ENCODE measurements at places on chromosomes 7 and 10. TPM values are rescaled to one million over a fixed set of nuclear protein-coding genes. Genes with fewer than 3 reads are reported as not detected.

The HOXA2 gene
- total RNA-seq, result 2.3 TPM

The RGS10 gene
- 27.7 TPM for total RNA-seq

The C10orf105 gene
- total RNA-seq, result not detected

The UCMA gene
- total RNA-seq, result not detected

The NCF1 gene
- total RNA-seq, result not detected

- DNase-seq, result peak; percentile 30
- H3K4me1 ChIP-seq, result no peaks in the 10 kb centered on the region
- H3K4me3 ChIP-seq, result no peak overlapping the region
- H3K36me3 ChIP-seq, result no peaks in the 10 kb centered on the region
Measured at GRCh38 chr7:42876182-42877068, 35.4 kb downstream of the C7orf25 start.

DNA sequence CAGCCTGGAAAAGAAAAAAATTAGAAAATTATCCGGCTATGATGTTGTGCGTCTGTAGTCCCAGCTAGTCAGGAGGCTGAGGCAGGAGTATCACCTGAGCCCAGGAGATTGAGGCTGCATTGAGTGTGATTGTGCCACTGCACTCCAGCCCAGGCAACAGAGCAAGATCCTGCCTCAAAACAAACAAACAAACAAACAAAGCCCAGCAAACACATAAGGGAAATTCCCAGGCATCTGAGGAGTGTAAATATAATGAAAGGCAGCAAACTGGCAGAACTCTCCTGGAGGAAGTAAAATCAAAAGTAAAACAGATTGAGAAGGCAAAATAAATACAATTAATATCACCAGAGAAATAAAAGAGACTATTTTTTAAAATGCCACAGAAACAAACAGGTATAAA lies 84.5 kb upstream of the ITGB1 start:
- H3K4me3 ChIP-seq, result no peak overlapping the region
- H3K27me3 ChIP-seq, result no peaks in the 10 kb centered on the region
- no peaks in the 10 kb centered on the region for H3K36me3 ChIP-seq
- H3K4me1 ChIP-seq, result no peaks in the 10 kb centered on the region
- DNase-seq, result no peak

DNA sequence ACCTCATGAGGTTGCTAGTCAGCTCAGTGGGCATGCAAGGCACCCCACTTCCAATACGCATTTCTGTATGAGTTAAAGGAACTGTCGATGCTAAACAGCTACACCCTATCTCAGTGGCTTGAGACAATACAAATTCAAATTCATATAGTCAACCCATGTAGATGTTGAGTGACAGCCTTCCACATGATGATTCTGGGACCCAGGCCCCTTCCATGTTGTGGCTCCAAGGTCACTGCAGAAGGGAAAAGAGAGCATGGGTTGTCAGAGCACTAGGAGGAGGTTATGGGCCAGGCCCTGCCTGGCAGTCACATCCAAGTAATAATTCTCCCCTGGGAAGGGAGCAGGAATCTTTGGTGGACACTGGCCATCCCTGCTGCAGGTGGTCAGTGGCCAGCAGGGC lies 28.2 kb downstream of the C10orf105 start:
- no peak overlapping the region for H3K27ac ChIP-seq
- H3K4me1 ChIP-seq, result peaks cover 14% of the 10 kb centered on the region
- H3K36me3 ChIP-seq, result no peaks in the 10 kb centered on the region
- no peaks in the 10 kb centered on the region for H3K27me3 ChIP-seq
- no peak for DNase-seq

DNA sequence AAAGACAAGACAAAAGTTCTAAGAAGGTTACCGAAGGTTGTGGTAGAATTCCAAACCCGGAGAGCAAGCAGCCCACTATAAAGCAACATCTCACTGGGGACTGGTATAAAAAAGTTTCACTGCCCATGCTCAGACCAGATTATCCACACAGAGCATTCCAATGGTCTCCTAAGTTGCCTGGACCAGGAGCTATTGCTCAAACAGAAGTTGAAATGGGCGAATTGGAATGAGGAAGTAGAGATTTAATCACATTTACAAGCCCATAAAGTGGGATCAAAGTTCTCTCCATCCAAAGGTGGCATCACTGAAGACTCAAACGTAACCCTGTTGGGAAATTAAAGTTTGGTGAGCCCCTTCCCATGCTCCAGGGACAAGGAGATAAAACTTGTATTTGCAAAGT lies 19.8 kb downstream of the OR2F1 start:
- no peak overlapping the region for H3K27ac ChIP-seq
- peaks cover 12% of the 10 kb centered on the region for H3K4me1 ChIP-seq
- no peak for DNase-seq

DNA sequence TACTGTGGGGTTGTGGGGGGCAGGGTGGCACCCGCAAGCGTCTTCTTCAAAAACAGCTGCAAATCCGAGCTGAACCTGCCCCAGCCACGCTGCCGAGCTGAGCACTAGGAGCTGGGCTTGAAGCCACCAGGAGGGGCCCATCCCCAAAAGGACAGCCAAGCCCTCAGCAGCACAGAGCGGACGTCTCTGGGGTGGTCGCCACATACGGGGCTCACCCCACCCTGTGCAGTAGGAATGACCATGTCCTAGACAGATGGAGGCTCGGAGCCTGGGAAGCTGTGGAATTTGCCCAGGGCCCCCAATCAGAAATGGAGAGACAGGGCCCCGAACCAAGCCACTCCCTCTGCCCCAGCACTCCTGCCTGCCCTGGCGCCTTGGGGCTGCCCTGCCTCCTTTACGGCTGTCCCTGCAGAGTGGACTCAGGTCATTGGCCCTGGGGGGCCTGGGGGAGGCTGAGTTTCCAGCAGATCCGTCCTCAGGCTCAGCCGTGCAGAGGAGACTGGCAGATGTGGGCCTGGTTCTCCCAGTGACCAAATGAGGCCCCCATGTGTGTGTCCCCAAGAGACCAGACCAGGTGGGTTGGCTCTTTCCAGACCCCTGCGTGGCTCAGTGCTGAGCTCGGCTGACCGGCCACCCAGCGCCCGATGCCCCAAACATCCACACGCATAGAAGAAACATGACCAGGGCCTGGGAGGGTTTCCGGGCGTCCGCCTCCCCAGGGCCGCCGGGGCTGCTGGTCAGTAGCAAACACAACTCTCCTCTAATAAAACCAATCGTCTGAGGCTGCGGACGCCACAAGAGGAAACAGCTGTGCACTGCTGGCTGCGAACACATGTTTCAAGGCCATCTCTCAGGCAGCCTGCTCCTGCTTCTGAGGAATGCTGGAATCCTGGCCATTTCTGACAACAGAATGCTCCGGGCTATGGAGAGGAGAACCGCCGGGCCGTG lies 54.9 kb downstream of the PDGFA start:
- no peaks in the 10 kb centered on the region for H3K36me3 ChIP-seq
- no peak overlapping the region for H3K4me3 ChIP-seq
- H3K27me3 ChIP-seq, result no peaks in the 10 kb centered on the region
- no peak overlapping the region for H3K27ac ChIP-seq
- DNase-seq, result peak; percentile 18
- peaks cover 39% of the 10 kb centered on the region for H3K4me1 ChIP-seq

- H3K36me3 ChIP-seq, result no peaks in the 10 kb centered on the region
- no peak for DNase-seq
- H3K4me3 ChIP-seq, result no peak overlapping the region
- H3K27ac ChIP-seq, result peak overlapping the region; percentile 65
- H3K27me3 ChIP-seq, result no peaks in the 10 kb centered on the region
- peaks cover 16% of the 10 kb centered on the region for H3K4me1 ChIP-seq
Measured at GRCh38 chr7:129569326-129569725, 42.2 kb upstream of the NRF1 start.

DNA sequence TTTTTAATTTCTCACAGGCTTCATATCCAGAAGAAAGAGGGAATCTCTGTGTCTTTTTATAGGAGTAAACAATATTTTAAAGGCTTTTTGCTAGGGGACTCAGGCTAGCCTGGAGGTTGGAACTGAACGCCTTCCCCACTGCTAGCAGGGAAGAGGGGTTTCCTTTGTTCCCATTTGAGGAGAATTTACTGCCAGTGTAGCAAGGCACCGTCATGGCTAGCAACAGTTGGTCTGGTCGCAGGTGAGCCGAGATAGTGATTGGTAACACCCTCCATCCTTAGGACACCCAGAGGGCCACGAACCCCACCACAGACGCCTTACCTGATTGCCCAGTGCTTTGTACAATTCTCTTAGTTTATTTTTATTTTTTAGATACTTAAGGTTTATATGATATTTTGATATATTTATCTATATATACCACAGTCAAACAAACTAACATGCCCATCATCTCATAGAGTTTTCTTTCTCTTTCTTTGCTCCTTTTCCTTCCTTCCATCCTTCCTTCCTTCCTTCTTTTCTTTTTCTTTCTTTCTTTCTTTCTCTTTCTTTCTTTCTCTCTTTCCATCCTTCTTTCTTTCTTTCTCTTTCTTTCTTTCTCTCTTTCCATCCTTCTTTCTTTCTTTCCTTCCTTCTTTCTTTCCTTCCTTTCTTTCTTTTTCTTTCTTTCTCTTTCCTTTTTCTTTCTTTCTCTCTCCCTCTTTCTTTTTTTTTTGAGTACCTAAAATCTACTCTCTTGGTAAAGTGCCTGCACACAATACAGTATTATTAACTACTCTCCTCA lies 219.0 kb upstream of the AKR1E2 start:
- no peak overlapping the region for H3K4me3 ChIP-seq
- H3K4me1 ChIP-seq, result no peaks in the 10 kb centered on the region
- no peaks in the 10 kb centered on the region for H3K36me3 ChIP-seq
- no peak overlapping the region for H3K27ac ChIP-seq

GRCh38 chr10:76647301-76647700 lies 990.3 kb downstream of the KCNMA1 start:
- H3K36me3 ChIP-seq, result no peaks in the 10 kb centered on the region
- H3K27me3 ChIP-seq, result no peaks in the 10 kb centered on the region
- peaks cover 19% of the 10 kb centered on the region for H3K4me1 ChIP-seq
- H3K27ac ChIP-seq, result no peak overlapping the region
- no peak for DNase-seq
- no peak overlapping the region for H3K4me3 ChIP-seq

All from SJSA1 (cell line).